Activated CD8-positive, alpha-beta memory T cell treated with anti-CD3 and anti-CD28 coated beads for 1 hour (primary cell): ENCODE measurements at places on chromosomes 3 and 15.

DNA sequence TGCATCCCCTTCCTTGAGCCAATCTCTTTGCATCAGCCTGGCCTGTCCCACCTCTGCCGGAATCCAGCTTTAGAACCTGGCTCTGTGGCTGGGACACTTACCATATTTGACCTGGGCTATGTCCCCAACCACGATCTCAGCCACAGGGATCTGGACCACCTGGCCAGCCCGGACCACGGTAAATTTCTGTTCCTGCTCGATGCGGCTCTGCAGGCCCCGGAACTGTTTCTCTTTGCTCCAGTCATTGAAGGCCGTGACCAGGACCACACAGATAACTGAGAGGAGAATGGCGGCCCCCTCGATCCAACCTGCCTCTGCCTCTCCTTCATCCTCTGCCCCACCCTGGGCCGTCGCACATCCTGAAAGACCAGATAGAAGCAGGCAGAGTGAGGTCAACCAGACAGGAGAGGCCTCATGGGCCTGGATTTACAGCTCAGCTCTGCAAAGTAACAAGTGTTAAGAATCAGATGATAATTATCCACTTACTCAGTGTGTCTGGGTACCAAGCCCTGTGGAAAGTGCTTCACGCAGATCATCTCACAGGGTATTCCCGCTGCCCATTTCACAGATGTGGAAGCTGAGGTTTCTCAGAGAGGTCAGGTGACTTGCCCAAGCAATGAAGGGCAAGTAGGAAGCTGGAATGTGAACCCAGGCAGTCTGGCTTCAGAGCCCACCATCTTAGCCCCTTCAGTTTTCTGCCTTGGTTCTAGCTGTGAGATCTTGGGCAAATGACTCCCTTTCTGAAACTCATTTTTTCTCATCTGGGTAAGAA lies 81.3 kb upstream of the SEC13 start:
- no peak for DNase-seq

DNA sequence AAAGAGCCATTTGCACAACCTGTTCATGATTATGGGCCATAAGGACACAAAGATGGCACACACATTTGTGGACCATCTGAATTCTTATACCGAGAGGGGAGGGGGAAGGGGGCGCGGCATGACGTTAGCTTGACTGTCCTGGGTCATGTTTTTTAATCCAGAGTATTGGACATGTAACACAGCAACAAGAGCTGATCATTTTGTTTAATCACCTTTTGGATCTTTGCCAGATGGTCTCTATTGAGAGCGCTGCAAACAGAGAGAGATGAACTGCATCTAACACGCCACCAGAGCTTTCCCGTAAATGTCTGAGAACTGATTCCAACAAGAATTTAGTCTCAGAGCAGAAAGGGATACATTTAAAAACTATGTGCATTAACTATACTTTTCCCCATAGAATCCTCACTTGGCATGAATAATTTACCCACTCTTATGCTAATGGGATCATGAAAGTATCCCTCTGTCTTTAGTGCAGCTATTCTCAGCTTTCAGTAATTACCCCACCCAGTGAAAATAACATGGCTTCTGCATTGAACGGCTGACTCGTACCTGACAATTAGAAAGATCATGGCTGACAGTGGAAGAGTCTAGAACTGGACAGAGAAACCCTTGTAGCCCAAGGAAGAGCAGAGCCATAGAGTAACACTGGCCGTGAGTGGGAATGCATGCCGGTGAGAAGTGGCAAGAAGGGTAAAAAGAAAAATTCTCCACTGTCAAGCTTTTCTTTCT lies 22.6 kb downstream of the MEIS2 start:
- no peak for DNase-seq

- DNase-seq: no peak
These were observed 59.4 kb upstream of the ATP2C1 start for GRCh38 chr3:130834476-130834875.

DNA sequence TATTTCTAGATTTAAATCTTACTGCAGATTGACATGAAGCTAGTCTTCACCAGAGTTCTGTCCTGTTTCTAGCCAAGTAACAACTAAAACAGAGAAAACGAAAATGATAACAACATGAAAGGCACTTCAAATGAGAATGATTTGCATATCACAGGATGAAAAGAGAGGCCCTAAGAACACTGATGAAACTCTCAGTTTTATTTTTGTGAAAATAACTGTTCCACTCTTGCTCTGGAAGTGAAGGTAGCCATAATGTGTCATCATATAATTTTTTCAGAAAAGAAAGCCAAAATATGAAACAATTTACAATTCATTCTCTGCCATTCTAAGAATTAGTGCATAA lies 274.4 kb downstream of the ADAMTSL3 start:
- no peak for DNase-seq

DNA sequence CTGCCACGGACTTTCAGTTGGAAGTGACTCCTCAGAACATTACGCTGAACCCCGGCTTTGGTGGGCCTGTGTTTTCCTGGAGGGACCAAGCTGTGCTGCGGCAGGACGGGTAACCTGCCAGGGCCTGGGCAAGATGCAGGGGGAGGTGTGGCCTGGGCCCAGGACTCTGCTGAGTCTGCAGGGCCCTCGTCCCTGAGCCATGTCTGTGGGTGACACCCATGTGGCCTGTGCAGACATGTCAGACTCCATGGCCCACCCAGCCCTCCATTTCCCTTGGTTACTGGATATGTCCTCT lies 4.9 kb upstream of the ITIH3 start:
- no peak for DNase-seq

GRCh38 chr3:123419850-123420297 lies 29.0 kb downstream of the ADCY5 start:
- no peak for DNase-seq

DNA sequence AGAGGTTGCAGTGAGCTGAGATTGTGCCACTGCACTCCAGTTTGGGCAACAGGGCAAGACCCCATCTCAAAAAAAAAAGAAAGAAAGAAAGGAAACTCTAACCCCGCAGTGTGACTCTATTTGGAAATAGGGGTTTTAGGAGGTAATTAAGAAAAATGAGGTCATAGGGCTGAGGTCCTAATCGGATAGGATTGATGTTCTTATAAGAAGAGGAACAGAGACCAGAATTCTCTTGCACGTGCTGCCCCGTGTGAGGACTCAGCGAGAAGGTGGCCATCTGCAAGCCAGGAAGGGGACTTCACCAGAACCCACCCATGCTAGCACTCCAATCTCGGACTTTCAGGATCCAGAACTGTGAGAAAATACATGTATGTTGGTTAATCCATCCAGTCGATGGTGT lies 25.8 kb downstream of the KLHL6 start:
- DNase-seq: no peak

DNA sequence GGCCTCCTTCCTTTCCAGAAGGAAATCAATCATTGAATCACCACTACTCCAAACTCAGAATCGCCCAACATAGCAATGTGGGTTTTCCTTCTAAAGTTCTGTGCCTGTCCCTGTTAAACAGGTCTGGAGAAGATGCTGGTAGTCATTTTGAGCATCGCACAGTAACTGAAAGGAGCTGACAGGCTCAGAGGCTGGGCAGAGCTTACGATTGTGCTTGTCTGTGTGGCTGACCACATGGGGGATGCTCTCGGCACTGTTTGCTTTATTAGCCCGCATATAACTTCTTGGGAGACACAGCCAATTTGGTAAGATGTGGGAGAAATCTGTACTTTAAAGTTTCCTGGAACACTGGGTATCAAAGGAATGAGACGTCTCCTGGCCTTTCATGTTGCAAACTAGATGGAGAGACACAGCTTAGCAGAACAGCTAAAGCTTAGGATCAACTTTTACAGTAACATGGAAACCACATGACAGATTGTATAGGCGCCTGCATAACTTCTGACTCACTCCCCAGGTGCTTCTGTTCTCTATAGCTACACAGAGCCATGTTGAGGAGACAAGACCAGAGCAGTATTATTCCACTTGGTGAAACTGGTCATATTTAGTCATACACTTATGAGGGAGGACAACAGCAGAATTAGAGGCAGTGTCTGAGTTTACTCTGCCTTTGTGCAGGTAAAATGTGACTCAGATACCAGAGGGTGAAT lies 374.1 kb downstream of the RORA start:
- DNase-seq: no peak

GRCh38 chr15:63595065-63595464 lies 2.1 kb upstream of the FBXL22 start:
- no peak for DNase-seq

GRCh38 chr3:15728766-15729165 lies 69.0 kb downstream of the ANKRD28 start:
- DNase-seq: no peak

DNA sequence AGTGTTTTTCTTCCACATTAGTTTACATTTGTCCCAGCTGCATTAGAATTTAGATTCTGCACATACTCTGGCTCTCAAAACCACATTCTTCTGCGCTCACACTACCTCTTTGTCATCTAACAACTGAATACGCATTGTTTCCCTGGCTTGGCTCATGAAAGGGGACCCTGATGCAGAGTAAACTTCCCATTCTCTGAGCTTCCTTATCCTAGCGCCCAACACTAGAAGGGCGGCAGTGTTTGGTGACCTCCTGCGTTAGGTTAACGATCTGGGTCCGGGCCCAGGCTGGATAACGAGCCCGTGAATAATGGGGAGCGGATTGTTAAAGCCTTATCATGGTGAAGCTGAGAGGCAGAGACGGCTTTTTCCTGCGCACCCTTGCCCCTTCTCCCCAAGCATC lies 63.9 kb downstream of the ETV5 start:
- DNase-seq: no peak

- no peak for DNase-seq
These were observed 26.8 kb downstream of the KLHDC8B start for GRCh38 chr3:49198161-49198560.

DNA sequence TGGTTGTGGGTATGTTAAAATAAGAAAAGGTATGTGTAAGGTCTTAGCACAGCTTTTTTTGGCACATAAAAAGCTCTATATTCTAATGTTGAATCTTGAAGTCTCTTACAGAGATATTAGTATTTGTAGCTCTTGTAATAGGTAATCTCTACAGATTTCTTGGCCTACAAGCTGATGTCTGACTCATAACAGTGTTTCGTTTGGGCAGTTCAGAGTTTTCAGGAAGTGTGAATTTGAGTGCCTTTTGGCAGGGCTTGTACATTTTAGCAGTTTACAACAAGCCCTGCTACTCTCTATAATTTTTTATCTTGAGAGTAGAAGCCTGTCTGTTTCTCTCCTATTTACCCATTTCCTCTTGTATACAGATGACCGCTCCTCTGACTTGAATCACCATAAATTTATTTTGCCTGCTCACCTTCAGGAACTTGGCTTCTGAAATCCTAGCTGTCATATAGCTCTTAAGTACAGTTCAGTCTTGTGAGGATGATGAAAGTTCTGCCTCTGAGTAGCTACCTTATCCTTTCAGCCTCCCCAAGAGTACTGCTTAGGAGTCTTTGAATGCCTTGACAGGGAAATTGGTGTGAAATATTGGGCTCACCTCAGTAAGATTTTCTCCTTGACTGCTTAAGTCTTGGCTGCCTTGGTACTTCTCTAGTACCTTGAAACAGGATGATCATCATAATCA lies 419.9 kb upstream of the RARB start:
- no peak for DNase-seq

DNA sequence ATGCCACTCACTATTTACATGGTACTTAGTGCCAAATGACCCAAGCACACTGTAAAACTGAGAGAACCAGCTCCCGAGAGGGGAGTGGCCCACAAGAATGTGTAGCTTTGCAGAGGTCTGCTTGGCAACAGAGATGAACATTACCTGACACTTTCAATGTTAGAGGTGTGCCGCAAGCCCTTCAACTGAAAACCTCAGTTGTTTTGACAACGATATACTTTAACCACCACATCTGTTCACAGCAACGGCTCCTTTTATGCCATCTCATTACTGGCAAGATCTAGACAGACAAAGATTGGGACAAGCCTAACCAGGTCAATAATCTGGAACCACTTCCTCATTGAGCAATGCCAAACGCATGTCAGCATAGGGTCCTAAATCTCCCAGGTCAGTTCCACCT lies 23.7 kb downstream of the NEK10 start:
- DNase-seq: no peak

DNA sequence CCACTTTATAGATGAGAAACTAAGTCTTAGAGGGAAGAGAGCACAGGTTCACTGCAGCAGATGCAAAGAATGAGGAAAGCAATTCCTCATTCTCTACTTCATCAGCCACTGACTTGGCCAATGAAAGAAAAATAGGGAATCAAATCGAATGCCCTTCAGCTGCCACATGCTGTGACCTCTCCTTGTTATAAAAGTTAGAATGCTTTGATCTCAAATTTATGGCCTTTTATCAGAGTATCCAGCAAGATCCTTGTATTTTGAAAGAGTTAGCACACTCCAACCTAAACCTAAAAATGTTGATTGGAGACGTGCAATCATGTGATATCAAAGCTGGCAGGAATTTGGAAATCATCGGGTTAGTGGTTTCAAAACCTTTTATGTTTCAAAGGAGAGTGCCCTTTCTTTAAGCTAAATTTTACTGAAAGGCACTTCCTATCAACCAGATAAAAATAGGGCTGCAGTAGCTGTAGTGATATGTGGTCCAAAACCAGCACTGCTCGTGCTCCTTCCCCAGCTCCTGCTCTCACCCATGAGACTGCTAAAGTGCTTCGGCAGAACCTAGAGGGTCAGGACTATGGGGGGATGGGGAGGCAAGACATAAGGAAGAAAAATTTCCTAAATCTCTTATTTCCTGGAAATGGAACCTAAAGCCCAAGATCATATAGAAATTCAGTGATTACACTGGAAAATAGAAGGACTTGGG lies 617.0 kb downstream of the PYDC2 start:
- no peak for DNase-seq

DNA sequence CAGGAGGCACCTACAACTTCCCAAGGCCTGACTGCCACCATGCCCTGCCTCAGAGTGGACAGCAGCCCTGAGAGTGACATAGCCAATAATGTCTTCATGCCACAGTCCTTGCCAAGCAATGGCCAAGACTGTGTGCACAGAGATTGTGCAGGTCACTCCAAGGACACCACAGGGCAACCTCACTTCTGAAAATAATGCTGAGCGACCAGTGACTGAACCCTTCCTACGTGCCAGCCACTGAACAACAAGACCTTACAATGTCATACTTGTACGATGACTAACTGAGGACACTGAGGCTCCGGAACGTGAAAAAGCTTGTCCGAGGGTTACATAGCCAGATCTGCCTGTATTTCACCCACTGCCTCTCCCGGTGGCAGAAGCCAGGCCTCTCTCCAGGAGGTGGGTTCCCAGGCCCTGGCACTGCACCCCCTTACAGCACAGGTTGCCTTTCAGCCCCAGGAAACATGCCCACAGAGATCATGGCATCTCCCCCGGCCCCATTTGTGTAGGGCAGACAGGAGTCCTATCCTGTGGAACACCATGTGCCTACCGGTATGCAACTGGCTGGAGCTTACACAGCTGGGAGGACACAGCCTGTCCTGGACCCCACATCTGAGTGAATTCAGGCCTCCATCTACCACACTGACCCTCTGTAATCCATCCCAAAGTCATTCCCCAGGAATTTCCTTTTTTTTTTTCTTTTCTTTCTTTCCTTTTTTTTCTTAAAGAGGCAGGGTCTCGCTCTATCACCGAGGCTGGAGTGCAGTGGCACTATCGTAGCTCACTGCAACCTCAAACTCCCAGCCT lies 72.3 kb downstream of the SLC12A8 start:
- no peak for DNase-seq

- no peak for DNase-seq
These were observed 352.4 kb downstream of the ROBO1 start for GRCh38 chr3:79415356-79415755.

- DNase-seq: no peak
These were observed 1.7 kb downstream of the TM4SF4 start for GRCh38 chr3:149476225-149476624.
